ENCODE measurements at places on chromosomes 13 and 19. TPM values are rescaled to one million over a fixed set of nuclear protein-coding genes. Genes with fewer than 3 reads are reported as not detected.

DNA sequence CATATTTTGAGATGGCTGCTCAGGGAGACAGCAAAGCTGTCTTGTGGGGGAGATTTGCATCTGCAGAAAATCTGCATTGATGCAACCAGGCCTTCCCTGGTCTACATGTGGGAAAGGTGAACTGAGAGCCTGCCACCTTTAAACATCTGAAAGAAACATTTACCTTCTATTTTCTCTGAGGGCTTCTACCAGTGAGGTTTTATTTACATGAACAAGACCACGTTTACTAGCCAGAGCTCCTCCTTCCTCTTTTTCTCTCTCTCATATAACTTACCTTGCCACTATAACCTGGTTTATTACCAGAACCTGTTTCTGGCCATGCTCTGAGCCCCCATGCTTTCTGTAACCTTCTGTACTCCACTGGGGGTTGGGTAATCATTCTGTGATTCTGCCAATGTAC, 14.4 kb upstream of the RUBCNL start:
- DNase-seq: no peak

GRCh38 chr13:34654647-34655046, 287.4 kb upstream of the NBEA start:
- DNase-seq: no peak

DNA sequence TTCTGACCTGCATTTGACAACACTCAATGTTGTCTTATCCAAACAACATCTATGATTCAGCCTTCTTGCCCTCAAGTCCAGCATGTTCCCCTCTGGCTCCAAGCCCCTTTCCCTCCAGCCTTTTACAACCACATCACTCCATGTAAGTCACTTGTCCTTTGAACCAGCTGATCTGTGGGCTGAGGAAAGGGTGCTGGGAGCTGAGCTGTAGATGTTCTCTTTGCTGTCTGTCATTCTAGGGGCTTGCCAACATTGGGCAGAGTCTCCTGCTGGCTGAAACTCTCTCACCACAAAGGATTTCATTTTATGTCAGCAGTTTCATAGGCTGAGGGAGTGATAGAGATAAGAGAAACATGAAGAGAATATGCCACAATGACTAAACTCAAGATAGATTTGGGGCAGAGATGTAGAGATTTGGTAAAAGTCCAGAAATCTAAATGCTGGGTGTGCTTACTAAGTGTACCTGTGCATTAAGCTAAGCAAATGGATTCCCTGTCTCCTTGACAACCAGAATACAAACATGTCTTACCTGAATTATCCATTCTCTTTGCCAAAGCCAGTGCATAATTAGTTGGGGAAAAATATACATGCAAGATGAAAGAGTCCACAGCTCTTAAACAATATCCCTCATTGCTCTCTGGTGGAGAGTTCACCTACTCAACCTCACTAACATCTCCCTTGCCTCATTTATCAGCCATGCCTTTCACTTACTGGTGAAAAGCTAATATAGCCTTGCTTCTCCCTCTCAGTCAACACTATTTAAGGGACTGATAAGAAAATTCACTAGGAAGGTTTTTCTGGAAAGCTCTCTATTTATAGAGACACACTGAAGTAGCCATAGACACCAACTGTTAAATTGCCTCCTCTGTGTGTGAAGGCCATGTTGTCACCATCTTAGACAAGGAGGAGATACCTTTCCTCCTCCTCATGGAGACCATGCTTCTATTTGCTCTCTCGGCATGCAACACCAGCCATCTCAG, 175.5 kb upstream of the SERP2 start:
- DNase-seq: no peak

GRCh38 chr19:8608941-8609278, 1.6 kb downstream of the ADAMTS10 start:
- DNase-seq: no peak

Gene OPA3
- 5.4 TPM for total RNA-seq

Gene COX6B2
- not detected for total RNA-seq
